Uterus (tissue), 4 donors: ENCODE measurements at places on chromosomes 3 and 15.
A peak's percentile ranks its signal among the peaks of the same experiment; 100 is the strongest.

GRCh38 chr3:115499666-115500065 lies 123.6 kb upstream of the GAP43 start:
- no peak for DNase-seq

DNA sequence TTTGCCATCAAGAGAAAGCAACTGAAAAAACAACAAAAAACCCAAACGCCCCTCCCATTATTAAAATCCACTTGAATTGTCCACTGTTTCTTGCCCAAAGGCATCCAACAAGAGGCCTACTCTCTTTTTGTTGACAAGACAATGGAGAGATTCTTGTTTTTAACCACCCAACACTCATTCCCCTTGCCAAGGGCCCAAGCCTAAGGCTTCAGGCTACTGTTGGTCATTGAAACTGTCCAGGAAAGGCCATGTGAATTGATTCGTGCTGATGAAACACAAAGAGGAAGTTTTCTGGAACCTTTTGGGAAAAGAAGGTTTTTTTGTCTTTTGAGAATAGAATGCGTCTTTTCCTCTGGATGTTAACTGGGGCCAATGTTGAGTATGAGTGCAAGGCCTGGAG lies 157.4 kb upstream of the PFN2 start:
- no peak for DNase-seq

DNA sequence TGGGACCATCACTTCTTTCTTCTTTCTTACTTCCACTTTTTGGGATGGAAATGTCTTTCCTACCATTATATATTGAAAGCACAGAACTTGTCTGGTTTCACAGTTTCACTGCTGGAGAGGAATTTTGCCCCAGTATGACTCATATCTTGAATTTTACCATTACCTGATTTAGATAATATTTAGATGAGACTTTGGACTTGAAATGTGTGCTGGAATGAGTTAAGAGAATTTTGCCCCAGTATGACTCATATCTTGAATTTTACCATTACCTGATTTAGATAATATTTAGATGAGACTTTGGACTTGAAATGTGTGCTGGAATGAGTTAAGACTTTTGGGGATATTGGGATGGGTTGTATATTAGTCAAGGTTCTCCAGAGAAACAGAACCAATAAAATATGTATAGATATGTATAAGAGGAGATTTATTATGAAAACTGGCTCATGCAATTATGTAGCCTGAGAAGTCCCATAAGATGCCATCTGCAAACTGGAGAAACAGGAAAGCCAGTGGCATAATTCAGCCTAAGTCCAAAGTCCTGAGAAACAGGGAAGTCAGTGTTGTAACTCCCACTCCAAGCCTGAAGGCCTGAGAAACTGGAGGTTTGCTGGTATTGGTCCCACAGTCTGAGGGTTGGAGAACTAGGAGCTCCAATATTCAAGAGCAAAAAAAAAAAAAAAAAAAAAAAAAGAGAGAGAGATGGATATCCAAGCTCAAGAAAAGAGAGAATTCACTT lies 1029.2 kb downstream of the EPHA3 start:
- DNase-seq: no peak

GRCh38 chr15:81071120-81071519 lies 63.0 kb upstream of the CFAP161 start:
- no peak for DNase-seq

DNA sequence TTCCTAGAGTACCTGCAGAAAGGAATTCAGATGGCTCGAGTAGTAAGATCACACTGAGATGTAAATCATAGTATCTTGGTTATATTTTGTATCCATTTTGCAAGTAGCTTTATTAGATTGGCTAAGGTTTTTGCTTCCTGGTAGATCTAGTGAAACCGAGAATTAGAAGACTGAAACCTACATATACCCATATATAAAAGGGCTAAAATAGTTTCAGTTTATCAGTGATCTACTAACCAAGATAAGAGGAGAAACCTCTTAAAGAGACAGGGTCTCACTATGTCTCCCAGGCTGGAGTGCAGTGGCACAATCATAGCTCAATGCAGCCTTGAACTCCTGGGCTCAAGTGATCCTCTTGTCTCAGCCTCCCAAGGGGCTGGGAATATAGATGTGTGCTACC lies 135.3 kb downstream of the PCCB start:
- DNase-seq: no peak

- DNase-seq: no peak
Measured at GRCh38 chr3:117788061-117788460, 1078.5 kb downstream of the TUSC7 start.

- no peak for DNase-seq
Measured at GRCh38 chr15:41506796-41507341, 6.8 kb downstream of the LTK start.

DNA sequence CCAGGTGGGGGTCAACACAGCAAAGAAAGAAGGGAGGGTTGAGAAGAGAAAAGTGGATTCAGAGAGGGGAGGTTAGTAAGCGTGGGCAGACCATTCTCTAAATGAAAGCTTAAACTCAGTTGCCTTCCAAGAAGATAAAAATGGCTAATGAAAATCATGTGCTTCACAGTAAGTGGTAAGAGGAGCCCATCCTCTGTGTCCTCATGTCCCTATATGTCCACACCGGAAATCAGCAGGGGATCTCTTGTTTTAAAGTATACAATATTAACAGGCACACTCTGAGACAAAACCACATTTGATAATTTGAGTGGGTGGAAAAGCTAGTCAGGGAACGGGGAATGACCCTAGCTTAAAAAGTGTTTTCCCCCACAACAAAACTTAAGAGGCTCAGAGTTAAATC lies 4.4 kb upstream of the FOXP1 start:
- no peak for DNase-seq

- DNase-seq: no peak
Measured at GRCh38 chr15:51697163-51697562, 15.9 kb downstream of the SCG3 start.

GRCh38 chr15:51366920-51367319 lies 25.5 kb downstream of the GLDN start:
- DNase-seq: peak; percentile 39

- DNase-seq: no peak
Measured at GRCh38 chr3:7854721-7855120, 646.9 kb upstream of the LMCD1 start.

DNA sequence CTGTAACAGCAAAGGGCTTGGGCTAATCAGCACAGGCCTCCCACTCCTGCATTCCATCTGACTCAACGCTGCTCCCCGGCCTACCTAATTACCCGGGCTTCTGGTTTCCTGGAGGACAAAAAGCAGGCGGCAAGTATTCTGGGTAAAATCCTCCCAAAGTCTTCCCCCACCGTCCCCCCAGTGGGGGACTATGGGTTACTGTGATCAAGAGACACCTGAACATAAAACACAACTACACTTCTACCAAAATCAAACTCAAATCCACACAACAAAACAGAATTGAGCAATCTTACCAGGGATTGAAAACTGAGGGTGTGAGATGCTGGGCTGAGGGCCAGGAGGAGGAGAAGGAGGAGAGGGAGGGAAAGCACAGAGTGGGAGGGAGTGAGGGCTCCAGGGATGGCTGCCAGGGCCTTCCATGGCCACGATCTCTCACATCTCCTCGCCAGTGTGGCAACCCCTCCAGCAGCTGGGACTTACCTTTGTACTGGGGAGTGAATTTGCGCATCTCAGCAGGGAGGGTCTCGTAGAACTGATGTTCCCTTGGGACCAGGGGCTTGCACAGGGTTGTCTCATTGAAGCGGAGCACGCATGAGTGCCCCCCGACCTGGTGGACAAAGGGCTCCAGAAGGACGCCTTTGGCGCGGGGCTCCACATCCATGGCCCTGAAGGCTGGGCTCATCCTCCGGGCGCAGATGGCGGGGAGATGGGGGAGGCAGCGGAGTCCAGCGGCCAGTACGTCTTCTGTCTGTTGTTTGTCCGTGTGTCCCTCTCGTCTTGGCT lies 9.1 kb upstream of the NCKIPSD start:
- peak; percentile 87 for DNase-seq

DNA sequence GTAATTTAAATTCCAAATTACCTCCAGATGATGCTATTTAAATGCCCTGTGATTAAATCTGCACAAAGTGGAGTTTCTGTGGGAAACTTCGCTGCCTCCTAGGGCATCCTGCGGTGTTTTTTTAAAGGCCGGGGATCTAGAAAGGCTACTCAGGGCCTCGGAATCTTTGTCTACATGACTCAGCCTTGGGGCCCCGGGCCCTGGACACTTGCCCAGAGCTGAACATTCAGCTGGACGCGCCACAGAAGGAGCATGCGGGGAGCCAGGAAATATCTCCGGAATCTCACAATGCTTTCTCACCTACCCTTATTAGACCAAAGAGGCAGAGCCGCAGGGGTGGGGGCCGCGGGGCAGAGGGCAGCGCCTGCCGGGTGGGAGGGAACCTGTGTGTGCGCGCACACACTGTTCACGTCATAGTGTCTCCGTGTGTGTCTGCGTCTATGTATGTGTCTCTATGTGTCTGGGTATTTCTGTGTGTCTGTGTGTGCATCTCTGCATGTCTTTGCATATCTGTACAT lies 145.5 kb upstream of the TPM1 start:
- DNase-seq: peak; percentile 94

DNA sequence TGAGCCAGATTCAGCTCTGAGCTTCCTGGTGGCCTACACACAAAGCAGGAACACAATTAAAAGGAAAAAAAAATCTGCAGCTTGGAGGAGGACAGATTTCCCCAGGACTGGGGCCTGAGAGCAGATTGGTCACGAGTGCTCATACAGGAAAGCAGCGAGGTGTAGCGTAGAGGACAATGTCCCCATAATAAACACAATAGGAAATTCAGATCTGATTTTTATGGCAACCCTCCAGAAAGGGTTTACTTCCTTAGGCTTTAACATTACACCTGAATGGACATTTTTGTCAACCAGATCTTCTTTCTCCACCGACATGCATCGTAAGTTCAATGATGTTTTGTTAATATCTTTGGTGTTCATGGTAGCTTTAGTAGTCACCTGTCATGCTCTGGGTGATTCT lies 23.3 kb downstream of the SLC6A20 start:
- no peak for DNase-seq

DNA sequence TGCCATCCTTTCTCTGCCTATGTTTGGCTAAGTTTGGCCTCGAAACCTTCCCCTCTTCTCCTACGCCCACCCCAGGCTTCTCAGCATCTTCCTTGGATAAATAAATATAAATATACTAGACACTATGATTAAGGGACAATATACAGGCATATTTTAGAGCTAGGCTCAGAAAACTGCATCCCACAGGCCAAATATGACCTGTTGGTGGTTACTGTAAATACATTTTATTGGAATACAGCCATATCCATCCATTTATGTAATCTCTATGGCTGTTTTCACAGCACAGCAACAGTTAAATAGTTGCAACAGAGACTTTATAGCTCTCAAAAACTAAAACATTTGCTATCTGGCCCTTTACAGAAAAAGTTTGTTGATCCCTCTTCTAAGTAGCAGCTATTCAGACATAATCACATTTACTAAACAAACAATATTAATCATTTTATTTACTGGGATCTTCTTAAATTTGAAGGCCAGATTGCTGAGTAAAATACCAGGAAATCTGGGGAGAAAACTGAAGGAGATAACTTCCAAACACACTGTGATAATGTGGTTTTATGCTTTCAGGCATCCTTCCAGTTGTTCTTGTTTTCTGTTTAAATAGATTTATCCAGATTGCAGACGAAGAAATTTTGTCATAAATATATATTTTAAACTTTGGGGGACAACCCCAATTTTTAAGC lies 269.7 kb upstream of the THRB start:
- no peak for DNase-seq

GRCh38 chr3:42503251-42503924 lies 945 bp downstream of the VIPR1 start:
- DNase-seq: no peak

DNA sequence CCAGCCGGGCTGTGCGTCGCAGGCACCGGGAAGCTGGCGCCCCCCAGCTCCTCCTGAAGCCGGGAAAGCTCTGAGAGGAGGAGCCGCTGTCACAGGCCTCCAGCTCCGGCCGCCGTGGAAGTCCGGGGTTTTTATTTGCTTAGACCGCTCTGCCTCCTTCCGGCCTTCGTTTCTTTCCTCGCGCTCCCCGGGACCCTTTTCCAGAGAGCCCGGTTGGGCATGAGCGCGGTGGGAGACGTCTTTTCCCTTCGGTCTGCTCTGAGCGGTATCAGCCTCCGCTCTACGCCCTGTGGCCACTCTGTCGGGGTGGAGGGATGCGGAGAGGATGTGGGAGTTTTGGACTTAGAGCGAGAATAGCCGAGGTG lies 559 bp downstream of the SENP5 start:
- DNase-seq: no peak

GRCh38 chr3:71254281-71255057 lies 329.1 kb downstream of the FOXP1 start:
- DNase-seq: no peak

GRCh38 chr3:113890256-113890900 lies 51.8 kb downstream of the GRAMD1C start:
- DNase-seq: no peak

DNA sequence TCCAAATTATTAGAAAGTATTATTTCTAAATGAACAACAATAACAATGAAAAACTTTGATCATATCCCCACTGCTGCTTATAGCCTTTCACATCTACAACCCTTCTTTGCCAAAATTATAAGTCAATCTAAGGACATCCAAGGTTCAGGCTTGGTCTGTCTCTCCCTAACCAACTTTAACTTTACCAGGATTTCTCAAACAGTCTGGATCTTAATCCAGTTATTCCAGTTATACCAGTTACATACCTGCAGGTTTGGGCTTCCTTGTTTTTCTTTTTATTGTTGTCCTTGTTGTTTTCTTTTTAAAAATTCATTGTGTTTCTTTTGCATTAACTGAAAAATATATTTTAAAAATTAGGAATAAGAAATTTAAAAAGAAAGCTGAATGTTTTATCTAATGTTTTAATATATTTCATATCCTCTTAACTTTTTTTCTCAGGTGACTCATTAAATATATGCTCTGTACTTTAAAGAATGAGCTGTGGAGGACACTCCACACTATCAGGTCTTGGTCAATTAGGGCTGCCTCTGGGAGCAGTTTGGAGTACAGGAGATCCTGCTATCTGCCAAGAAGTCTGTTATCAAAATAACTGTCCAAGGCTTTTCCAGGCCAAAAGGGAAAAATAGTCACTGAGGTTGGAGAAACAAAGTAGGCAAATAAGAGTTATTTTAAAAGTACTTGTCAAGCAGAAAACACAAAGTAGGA lies 421.4 kb downstream of the EPHA6 start:
- DNase-seq: no peak
